ENCODE measurements at places on chromosomes 2 and 18. TPM values are rescaled to one million over a fixed set of nuclear protein-coding genes. Genes with fewer than 3 reads are reported as not detected.

DNA sequence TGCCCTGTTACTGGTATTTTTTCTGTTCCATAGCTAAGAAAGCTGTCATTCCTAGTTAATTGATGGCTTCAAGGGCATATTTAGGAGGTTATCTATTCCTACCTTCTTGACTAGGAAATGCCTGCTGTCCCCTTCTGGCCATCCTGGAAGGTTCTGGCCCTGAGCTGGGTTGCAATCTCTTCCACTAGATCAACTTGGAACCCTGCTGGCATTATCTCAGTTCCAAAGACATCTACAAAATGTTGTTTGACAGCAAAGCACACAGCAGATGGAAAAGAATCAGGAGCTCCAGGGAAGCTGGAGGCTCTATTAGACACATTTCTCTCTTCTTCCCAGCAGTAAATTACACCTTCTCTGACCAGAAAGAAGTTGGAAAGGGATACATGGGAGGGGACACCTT lies 192.1 kb downstream of the ARHGAP28 start:
- no peaks in the 10 kb centered on the region for H3K36me3 ChIP-seq
- no peak overlapping the region for H3K27ac ChIP-seq
- no peak overlapping the region for H3K4me3 ChIP-seq

DNA sequence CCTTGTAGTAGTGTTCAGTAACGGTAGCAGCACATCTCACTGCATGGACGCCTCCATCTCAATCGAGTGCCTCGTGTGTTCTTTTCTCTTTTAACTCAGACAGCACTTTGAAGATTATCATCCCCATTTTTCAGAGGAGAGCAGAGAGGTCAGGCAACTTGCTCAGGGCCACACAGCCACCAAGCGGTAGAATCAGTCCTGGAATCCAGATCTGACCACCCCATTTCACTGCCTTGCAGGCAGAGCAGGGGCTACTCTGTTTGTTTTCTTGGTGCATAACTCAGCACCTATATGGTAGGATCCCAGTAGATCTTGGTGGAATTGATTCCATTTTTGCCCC lies 129.5 kb downstream of the SMAD7 start:
- H3K27ac ChIP-seq = no peak overlapping the region
- H3K27me3 ChIP-seq = no peaks in the 10 kb centered on the region
- no peak for DNase-seq
- H3K4me3 ChIP-seq = no peak overlapping the region
- H3K4me1 ChIP-seq = no peaks in the 10 kb centered on the region

DNA sequence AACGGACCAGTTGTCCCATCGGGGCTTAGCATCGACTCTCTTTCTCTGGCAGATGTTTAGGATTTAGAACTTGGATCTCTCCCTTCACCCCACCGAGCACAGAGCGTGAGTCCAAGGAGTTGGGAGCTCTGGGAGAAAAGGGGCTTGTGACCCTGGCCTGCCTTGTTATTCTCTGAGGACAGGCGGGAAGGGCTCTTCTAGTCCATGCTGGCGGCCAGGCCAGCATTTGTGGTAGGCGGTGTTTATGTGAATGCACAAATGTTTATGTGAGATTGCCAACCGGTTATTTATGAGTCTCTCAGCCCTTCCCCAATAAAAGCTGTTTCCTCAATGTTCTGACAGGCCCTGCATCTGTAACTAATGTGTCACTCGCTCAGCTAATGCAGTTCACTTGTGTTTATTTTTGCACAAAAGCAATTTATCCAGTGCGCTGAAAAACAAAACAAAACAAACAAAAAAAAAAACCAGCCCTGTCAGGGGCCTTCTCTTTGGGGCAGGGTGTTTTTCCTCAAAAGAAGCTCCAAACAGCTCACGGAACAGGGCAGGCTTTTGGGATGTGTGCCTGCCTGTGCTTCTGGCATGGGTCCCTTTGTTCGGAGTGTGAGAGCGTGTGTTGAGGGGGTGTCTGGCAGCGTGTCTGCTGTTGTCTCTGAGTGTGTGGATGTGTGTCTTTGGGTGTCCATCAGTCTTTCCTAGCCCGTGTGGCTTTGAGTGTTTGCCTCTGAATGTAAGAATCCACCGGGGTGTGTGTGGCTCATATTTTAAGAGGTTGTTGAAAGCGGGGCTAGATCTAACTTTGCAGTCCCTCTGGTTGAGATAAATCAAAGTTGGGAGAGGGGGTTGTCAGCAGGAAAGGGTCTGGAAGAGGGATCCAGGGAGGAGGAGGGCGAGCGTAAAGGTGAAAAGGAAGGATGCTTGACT lies 52.8 kb upstream of the HAAO start:
- no peaks in the 10 kb centered on the region for H3K4me1 ChIP-seq
- no peak overlapping the region for H3K4me3 ChIP-seq
- no peak for DNase-seq
- no peaks in the 10 kb centered on the region for H3K36me3 ChIP-seq
- H3K27me3 ChIP-seq = no peaks in the 10 kb centered on the region
- peak overlapping the region; percentile 9 for H3K27ac ChIP-seq

Gene TRABD2A
- 7.4 TPM for total RNA-seq

Measured in breast epithelium (tissue), 4 donors.